HT-29 (cell line): ENCODE measurements at places on chromosomes 11 and 22. TPM values are rescaled to one million over a fixed set of nuclear protein-coding genes. Genes with fewer than 3 reads are reported as not detected.

KRTAP5-7 gene
- total RNA-seq = not detected in 2 replicates

GRCh38 chr22:31268281-31268680, 24.0 kb downstream of the PIK3IP1 start:
- no peak for DNase-seq

DNA sequence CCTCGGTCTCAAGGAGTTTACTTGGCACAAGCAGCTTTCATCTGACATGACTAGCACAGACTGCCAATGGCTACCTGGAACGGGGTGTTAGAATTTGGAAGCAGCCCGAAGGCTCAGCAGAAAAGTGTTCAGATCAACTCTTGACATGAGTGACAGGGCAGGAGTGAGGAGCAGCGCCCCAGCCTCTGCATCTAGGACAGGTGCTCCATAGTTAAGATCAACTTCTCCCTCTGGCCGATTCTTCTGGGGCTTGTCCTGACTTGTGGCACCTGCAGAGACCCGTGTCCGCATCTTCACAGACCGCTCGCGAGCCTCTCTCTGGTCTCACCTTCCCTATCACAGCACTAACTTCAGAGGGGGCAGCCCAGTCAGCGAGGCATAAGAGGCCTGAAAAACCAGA, 42.5 kb upstream of the CHKA start:
- DNase-seq = no peak

GRCh38 chr22:17818649-17819048, 44.4 kb upstream of the BID start:
- DNase-seq = no peak
